HepG2 (cell line): ENCODE measurements at places on chromosomes 6 and 20.

DNA sequence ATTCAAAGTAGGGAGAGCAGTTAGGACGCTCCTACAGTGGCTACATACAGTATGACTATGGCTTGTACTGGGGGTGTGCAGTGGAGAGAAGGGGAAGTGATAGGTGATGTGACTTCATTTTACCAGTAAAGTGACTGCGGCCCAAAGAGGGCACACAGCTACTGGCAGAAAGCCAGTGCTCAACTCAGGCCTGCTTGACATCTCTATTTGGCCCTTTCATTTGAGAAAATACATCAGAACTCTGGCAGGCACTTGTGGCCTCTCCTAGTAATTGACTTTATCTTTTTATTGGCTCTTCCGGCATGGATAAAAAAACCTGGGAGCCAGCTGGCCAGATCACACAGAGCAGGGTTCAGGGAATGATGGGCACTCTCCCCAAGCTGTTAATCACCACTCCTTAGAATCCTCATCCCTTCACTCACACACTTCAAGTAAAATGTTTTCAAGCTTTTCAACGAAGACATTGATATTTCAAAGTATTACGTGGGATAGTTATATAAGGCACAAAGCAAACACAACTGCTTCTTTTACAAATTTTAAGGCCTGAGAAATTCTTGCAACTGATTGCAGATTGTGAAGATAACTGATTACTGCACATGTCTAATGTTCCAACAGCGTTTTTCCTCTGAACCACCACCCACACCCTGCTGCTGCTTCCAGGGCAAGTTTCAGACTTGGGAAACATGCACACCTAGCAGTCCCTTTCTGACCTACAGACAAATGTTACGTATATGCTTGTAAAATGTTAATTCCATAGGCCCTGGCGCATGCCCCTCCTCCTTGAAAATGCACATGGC is 73.5 kb downstream of the TNFRSF21 start:
- no peak for DNase-seq

- DNase-seq: no peak
Observed at GRCh38 chr20:29876911-29877285, 1380.6 kb upstream of the DEFB115 start.

GRCh38 chr6:33426590-33427511 is 7.0 kb downstream of the SYNGAP1 start:
- DNase-seq: no peak

DNA sequence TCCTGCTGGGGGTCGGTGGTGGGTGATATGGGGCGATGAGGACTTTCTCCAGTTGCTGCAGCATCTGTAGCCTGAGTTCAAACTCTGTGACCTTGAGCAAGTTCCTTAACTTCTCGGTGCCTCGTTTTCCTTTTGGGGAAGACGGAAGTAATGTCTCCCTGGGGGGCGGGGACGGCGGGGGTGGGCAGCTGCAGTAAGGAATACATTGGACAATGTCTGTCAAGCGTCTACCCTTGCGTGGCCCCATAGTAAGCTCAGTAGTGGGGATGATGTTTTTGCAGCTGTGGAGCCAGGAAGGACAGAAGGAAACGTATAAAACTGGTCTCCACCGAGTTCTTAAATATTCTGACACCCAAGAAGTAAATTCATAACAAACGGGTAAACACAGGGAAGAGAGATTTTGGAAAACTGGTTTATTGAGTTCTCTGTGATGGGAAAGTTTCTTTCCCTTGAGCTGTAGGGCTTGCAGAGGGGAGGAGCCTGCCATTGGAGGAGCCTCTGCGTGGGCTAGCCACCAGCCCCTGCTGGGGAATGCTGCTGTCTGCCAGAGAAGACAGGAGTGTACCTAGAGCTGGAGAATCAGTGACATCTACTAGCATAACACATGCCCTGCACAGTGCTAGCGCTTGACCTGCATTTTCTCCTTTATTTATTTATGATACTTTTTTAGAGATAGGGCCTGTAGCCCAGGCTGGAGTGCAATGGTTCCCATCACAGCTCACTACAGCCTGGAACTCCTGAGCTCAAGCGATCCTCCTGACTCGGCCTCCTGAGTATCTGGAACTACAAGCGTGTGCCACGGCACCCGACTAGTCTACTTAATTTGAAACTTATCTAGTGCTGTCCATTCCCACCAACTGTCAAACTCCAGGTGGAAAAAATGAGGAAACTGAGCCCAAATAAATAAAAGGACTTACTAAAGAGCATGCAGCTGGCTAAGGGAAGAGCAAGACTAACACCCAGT is 1.2 kb upstream of the ACSS1 start:
- peak; percentile 44 for DNase-seq

DNA sequence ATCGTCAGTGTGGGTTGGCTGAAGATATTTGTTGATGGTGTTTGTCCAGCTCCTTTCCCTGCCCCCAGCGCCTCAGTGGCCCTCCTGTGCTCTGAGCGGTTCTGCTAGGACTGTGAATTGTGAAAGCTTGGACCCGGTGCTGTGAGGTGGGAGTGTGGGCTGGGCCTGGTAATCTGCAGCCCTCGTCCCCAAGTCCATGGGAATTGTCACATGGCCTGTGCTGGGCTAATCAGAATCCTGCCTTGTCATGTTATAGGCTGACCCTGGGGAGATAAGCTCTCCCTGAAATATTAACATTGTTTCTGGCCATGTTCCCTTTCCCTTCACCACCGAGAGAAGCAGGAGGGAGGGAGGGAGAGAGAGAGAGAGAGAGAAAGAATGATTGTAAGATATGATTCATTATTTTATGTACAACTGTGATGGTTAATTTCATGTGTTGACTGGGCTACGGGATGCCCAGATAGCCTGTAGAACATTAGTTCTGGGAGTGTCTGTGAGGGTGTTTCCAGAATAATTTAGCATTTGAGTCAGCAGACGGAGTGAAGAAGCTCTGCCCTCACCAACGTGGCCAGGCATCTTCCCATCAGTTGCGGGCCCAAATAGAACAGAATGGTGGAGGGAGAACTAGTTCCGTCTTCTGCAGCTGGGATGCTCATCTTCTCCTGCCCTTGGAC is 62.4 kb downstream of the TFAP2C start:
- no peak for DNase-seq

- DNase-seq: no peak
Observed at GRCh38 chr20:49685809-49686208, 27.9 kb downstream of the B4GALT5 start.

DNA sequence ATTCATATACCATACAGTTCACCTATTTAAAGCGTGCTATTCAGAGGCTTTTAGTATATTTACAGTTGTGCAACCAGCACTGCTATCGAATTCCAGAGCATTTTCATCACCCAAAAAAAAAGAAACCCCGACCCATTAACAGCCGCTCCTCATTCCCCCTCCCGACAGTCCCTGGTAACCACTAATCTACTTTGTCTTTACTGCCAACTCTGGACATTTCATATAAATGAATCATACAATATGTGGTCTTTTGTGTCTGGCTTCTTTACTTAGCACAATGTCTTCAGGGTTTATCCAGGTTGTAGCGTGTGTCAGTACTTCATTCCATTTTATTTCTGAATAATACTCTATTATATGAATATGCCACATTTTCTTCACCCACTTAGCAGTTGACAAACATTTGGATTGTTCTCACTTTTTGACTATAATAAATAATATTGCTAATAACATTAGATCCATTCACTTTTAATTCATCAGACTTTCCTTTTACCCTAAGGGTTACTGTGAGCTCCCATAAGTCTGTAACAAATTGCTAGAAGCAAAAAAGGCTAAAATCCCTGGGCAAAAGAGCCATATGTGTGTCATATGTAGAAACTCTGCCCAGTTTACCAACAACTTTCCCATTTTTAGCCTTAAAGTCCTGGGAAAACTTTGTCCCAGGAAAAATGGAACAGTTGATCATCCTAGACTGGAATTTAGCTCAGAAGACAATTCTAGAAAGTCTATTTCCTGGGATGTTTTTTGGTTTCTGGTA is 23.2 kb upstream of the ROS1 start:
- no peak for DNase-seq

- peak; percentile 67 for DNase-seq
Observed at GRCh38 chr20:44733341-44734069, 12.2 kb upstream of the KCNK15 start.

DNA sequence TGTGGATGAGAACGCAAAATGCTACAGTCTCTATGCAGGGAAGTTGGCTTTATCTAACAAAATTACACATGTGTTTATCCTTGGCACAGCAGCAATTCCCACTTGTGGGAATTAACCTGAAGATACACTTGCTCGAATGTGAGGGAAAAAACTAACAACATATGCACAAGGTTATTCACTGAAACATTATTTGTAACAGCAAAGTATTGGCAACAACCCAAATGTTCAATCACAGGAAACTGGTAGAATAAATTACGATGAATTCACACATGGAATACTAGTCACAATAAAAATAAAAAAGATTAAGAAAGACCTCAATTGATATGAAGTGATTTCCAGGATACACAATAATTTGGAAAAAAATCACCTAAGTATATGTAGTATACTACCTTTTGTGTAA is 68.1 kb upstream of the OGFRL1 start:
- no peak for DNase-seq

- DNase-seq: no peak
Observed at GRCh38 chr6:103534095-103534494, 1325.6 kb downstream of the HACE1 start.

GRCh38 chr6:157314705-157315321 is 8.5 kb downstream of the TMEM242 start:
- DNase-seq: peak; percentile 76

- no peak for DNase-seq
Observed at GRCh38 chr6:104256646-104257045, 603.1 kb downstream of the HACE1 start.

- no peak for DNase-seq
Observed at GRCh38 chr6:155026706-155027045, 31.6 kb downstream of the TIAM2 start.
